Cortex of kidney (tissue), 1 donor: ENCODE measurements at places on chromosomes 2 and 18.

DNA sequence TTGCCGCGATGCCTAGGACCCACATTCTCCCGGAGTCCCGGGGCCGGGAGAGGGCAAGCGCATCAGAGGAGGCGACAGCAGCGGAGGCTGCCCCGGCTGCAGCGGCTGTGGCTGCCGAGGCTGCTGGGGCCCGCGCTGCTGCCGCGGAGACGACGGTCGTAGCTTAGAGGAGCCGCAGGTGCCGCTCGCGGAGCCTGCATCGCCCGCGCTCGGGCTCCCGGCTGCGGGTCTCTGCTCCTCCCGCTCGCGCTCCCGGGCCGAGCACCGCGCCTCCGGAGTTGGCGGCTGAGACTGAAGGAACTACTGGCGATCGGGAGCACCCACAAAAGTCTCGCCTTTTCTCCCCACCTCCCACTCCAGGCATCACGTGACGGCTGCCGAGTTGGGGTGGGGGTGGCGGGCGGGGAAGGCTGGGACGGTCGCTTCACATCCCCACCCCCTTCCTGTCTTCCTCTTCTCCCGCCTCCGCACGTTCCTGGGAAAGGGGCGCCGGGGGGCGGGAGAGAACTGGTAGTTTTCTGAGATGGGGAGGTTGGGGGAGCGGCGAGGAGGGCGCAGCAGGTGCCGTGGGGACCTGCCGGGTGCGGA, at the start of gene LYPD1:
LYPD1 (minus strand) TSS at position 298 of the 588 bp plus-strand sequence; CDS start at position 25, 273 bp downstream.
- no peak for DNase-seq

DNA sequence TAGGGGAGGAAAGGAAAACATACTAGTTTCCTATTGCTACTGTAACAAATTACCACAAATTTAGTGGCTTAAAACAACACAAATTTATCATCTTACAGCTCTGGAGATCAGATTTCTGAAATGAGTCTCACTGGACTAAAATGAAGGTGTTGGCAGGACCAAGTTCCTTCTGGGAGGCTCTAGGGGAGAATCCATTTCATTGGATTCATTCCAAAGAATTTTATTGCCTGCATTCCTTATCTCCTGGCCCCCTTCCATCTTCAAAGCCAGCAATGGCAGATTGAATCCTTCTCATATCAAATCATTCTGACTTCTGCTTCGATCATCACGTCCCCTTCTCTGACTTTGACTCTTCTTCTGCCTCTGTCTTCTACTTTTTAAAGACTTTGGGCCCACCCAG, 250.9 kb downstream of the IRS1 start:
- DNase-seq, result no peak

DNA sequence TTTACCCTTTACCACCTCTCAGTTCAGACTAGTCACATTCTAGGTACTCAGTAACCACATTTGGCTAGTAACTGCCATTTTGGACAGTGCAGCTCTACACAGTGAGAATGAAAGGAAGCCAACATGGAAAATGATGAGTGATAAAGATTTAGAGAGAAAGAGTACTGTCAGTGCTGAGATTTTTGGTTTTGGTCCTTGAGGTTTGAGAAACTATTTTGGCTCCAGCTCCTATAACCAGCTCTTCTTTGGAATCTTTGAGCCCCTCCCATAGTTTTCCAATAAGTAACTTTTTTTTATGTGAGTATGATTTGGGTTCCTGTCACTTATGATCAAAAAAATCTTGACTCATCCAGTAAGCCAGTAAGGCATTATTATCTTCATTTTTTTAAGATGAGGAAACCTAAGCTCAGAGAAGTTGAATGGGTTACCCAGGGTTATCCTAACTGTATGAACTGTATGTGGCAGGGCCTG, 173.0 kb downstream of the BABAM2 start:
- DNase-seq, result no peak

- DNase-seq, result no peak
Observed at GRCh38 chr2:151638191-151638933, 95.9 kb downstream of the NEB start.
